GM13976 (cell line): ENCODE measurements at places on chromosomes 11 and 22.
A peak's percentile ranks its signal among the peaks of the same experiment; 100 is the strongest.

GRCh38 chr11:6671991-6672390 lies 11.1 kb downstream of the MRPL17 start:
- no peak for DNase-seq

DNA sequence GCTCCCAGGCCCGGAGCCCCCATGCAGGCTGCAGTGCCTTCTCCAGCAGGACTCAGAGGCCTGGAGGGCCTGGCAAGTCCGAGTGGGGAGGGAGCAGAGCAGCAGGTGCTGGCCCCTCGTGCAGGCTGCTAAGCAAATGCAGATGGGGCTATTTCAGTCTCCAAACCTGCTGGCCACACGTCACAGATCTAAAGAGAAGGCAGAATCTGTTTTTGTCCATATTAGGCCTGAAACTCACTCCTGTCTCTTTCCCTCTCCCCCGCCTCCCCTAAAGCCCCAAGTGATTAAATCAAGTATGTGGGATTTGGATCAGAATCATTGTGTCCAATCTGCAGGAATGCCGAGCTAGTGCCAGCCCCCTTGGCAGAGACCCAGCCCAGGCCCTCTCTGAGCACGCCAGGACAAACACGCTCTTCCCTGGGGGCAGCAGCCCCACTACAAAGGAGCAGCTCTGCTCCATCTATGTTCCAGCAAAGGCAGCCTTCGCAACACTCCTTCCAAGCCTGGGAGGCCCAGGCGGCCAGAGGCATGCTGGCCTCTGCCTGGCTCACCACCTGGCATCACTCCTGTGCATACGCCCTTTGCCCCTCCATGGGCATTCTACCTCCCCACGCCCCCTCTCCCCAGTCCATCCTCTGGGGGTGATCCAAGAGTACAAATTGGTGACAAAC lies 26.5 kb downstream of the RPL27A start:
- DNase-seq = no peak

GRCh38 chr11:87366763-87367405 lies 329.1 kb downstream of the TMEM135 start:
- DNase-seq = no peak

- no peak for DNase-seq
Observed at GRCh38 chr11:44749189-44749588, 22.4 kb downstream of the TSPAN18 start.

- no peak for DNase-seq
Observed at GRCh38 chr11:37459456-37459855, 861.4 kb upstream of the RAG2 start.

GRCh38 chr11:117923773-117924172 lies 5.4 kb downstream of the TMPRSS13 start:
- no peak for DNase-seq

GRCh38 chr11:104254347-104254746 lies 90.4 kb upstream of the PDGFD start:
- no peak for DNase-seq

GRCh38 chr11:131615611-131616010 lies 245.2 kb downstream of the NTM start:
- DNase-seq = no peak

DNA sequence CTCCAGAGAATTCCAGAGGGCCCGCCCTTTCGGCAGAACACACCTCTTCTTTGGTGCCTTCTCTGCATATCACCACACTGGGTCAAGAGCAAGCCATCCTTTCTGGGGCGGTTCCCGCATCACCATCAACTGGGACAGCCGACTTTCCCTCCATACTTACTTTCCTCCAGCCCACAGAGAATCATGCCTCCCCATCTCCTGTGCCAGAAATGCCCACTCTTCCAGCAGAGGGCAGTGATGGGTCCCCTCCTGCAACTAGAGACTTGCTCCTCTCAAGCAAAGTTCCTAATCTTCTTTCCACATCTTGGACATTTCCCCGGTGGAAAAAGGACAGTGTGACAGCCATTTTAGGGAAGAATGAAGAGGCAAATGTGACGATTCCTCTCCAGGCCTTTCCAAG lies 157.7 kb downstream of the C11orf91 start:
- DNase-seq = peak; percentile 70

- peak; percentile 60 for DNase-seq
Observed at GRCh38 chr22:29701155-29701999, 18.4 kb upstream of the CABP7 start.

- no peak for DNase-seq
Observed at GRCh38 chr11:111320728-111321568, 22.6 kb downstream of the POU2AF3 start.

DNA sequence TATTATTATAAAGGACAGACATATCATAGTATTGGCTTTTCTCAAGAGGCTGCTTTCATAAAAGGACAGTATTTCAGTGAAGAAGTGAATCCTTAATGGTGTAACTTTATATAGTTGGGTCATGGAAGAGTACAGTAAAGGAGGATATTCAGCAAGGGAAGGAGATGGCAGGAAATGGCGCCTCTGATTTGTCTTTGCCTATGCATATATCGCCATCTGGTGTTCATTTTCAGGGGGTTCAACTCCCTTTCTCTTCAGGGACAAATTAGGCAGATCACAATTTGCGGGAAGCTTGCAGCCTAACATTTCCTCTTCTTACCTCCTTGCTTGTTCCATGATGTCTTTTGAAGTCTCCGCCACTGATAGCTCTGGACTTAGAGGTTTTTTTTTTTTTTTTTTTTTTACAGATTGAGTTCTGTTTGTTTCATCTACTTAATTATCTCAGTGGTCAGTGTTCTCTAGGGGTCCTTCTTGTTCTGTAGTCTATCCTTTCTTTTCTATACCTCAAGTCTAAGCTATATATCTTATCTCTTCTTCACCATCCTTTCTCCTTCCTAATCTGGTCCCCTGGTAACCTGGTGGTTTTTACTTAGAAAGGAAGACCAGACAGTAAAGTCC lies 21.8 kb upstream of the RRM1 start:
- DNase-seq = peak; percentile 71

DNA sequence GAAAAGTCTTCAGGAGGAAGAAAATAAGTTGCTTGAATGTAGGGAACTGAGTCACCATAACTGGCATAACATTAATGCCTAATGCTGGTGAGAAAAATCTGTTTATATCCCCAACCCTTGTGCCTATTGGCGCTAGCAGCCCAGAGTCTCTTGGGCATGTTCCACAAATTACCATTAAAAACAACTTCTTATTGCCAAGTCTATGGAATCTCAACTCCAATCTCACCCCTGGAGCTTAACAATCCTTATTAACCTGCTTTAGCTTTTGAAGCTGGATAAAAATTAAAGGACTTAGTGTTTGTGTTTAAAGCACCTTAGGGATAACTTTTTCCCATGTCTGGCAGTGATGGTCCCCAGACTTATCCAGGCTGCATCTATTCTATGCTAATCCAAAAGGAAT lies 143.0 kb downstream of the APIP start:
- no peak for DNase-seq

- DNase-seq = no peak
Observed at GRCh38 chr22:39244496-39245129, at the start of gene PDGFB. Gene PDGFB, minus strand, starts transcription at chr22:39244982. Its CDS starts 1,019 bp downstream, at chr22:39243963.

GRCh38 chr11:64967375-64967774 lies 4.5 kb downstream of the MAJIN start:
- DNase-seq = no peak

GRCh38 chr11:45450189-45450588 lies 164.0 kb upstream of the SYT13 start:
- DNase-seq = no peak

DNA sequence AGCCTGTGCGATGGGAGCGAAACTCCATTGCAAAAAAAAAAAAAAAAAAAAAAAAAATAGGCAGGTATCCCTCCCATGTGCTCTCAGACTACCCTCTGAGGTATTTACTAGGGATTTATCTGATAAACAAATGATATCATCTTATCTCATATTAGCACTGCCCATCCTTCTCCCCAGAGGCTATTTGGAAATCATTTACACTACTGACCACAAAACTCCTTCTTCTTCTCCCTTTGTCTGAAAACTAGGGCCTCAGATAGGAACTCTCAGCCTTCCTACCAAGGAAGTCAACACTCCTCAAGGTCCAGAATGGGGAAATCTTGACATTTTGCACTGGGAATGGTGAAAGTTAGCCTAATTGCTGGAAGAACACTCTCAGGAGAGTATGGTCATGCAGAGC lies 46.4 kb downstream of the LARGE2 start:
- DNase-seq = no peak

GRCh38 chr11:70088735-70089250 lies 10.7 kb downstream of the ANO1 start:
- no peak for DNase-seq

DNA sequence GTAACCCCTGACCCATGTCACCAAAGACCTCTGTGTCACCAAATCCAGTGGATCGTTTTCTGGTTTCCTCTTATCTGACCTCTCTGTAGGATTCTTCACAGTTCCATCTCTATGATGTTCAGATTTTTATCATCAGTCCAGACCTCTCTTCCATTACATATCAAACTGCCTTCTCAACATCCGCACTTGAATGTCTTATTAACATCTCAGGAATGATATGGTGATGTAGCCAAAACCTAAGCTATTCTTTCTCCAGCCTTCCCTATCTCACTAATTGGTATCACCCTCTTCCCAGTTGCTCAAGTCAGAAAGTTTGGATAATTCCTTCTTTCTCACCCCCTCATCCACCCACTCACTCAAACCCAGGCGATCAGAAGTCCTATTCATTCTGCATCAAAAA lies 13.4 kb downstream of the APLNR start:
- DNase-seq = no peak

DNA sequence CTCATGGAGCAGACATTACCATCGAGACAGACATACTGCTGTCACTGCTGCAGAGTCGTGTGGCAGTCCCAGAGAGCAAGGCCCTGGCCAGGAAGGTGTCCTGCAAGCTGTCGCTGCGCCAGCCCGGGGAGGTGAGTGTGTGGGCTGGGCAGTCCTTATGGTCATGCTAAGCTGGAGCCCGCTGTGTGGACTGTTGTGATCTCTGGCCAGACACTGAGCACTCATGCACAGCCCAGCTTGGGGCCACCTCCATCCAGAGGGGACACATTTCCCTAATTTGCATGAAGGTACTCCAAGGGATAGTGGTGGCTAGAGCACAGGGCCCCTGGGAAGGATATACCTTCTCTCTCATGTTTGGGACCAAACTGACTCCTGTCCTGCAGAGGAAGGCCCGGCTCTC lies 9.6 kb downstream of the ANKK1 start:
- DNase-seq = no peak

DNA sequence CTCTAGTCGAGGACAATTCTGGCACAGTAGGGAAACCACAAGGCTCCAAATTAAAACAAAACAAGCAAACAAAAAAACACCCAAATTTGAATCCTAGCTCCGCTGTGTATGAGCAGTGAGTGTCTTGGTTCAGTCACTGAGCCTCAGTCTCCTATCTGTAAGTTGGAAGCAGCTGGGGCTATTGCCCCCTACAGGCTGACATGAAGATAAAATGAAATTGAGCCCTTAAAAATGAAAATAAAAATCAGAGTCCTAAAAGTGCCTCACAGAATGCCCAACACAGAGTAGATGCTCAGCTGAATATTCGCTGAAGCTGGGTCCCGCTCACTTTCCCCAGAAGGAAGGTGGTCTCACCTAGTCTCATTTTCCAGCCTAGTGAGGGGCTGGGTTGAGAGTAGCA lies 65.2 kb downstream of the PDE2A start:
- no peak for DNase-seq

DNA sequence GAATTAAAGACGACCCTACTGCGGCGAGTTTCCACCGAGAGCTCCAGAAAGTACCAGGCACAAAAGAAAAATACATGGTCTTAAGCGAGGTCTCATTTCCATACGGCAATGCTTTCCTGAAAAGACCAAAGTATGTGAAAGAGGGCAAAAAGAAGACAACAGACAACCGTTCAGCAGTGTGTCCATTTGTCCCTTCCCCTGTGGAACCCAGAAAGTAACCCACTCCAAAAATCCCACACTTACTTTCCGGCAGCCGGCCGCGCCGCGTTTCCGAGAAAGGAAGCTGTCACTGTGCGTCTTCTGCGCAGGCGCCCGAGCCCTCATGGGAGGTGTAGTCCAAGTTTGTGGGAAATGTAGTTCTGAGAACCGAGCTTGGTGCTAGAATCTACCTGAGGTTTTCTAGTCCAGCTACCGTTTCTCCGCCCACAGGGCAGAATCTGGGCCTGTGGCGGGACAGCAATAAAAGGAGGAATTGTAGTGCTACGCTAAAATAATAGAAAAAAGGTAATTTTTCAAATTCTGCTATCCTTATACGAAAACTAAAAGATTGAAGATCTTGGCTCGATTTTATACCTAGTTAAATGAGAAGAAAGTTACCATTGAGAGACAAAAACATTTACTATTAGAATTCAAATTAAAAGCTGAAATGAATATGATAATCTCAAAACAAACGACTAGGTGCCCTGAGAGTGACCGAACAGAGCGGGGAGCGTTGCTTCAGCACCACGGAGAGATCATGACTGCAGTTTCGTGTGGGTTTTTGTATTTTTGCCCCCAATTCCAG lies at the start of gene PUS3:
Gene PUS3, minus strand, starts transcription at position 280 of the 784 bp plus-strand sequence. CDS start 6,922 bp downstream, outside the sequence.
- DNase-seq = peak; percentile 91

- no peak for DNase-seq
Observed at GRCh38 chr11:27391331-27392015, 28.5 kb upstream of the CCDC34 start.

- no peak for DNase-seq
Observed at GRCh38 chr11:45850446-45850845, 3.2 kb downstream of the CRY2 start.

GRCh38 chr11:88312628-88313027 lies 24.9 kb downstream of the CTSC start:
- DNase-seq = no peak

- DNase-seq = no peak
Observed at GRCh38 chr11:115297330-115297729, 206.9 kb downstream of the CADM1 start.

- DNase-seq = no peak
Observed at GRCh38 chr22:45059296-45059695, 49.5 kb upstream of the PHF21B start.

- peak; percentile 67 for DNase-seq
Observed at GRCh38 chr11:63670433-63671321, 499 bp downstream of the ATL3 start.

DNA sequence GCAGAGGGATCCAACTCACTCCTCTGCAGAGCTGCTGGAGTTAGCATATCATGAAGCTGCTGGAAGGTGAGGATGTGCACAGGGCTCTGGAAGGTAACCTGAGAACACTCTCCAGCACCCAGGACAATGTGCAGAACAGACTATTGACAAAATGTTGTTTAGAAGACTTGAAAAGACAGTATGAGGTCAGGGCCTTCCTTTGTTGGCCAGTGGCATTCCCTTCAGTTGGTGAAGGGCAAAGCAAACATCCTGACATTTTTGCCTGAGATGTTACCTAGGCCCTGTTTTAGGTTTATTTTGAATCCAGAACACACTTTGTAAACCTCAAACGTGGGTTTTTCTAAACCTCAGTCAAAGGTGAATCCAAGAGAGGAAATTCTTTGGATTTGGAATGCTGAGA lies 67.8 kb downstream of the DEPDC5 start:
- DNase-seq = no peak

DNA sequence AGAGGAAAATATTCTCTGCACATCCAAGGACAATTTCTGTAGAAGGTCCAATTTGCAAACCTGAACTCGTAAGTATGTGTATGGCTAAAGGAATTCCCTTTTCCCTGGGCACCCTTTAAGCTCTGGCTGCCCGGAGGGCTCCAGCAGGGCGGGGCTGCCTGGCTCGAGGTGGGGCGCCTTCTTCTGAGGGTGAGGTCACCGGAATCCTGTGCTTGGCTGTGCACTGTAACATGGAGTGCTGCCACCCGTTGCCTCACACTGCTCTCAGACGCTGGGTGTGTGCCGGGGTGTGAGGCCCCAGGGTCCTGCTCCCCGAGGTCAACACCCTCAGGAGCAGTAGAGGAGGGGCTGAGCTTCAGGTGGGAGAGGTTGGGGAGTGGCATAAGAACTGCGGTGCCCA lies 61.5 kb downstream of the SYN3 start:
- no peak for DNase-seq
